NCI-H1105 treated with DMSO at 0.1 percent for 48 hours (cell line): ENCODE measurements at places on chromosomes 16 and 17.

- peak; percentile 48 for DNase-seq
Measured at GRCh38 chr16:2952679-2953078, 11.4 kb upstream of the KREMEN2 start.

DNA sequence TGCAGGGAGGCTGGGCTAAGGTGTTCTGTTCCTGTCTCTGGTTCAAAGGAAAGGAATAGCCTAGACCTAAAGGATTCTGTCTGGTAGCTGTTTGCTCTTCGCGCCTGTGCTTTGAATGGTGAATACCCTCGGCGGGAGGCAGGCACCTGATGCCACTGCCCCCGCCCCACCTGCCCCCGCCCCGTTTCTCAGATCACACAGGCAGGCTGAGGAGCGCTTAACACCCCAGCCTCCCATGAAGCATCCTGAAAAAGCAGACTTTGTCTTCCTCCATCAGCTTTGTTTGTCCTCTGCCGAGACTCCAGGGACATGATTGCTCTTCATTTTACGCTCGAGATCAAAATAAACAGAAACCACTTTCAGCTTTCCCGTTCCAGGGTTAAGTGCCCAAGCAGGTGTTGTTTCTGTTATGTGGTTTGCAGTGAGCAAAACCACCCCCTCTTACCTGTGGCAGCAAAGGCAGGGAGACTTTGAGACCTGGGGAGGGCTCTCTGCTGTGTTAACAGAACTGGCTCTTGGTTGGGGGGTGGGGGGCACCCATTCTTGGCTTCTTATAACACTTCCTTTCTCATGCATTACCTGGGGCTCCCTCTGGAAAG, 452.1 kb downstream of the WWOX start:
- DNase-seq: peak; percentile 95

DNA sequence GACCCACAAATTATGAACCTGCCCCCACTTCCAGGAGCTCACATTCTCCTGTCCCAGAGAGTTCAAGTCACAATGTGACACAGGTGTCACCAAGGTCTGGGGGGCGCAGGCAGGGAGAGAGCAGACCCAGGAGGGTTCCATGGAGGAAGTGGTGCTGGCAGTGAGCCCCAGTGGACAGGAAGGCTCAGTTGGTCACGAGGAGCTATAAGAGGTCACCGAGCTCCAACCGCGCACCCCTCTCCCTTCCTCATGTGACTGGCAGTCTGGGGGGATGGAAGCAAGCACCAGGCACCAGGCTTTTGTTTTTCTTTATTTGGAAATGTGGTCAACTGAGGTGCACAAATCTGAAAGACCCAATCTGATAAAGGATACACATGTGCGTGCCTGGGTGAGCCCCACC, 2.5 kb downstream of the ITGAD start:
- DNase-seq: no peak

DNA sequence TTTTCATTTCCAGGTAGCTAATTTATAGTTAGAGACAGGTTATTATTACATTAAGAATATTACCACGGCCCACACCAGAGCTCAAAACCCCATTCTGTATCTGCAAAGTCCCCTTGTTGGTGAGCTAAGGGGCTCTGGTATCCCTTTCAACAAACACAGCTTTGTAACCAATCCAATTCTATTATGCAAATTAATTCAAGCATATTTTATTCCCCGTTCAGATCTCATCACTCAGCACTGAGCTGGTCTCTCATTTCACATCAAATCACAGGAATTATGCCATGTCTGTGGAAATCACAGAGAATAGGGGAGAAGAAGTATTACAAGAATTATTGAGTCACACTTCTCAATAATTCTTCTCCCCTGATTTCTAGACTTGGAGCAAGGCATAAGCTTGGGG, 111.7 kb downstream of the CDH11 start:
- DNase-seq: no peak

- no peak for DNase-seq
Measured at GRCh38 chr17:81558941-81559806, 7.0 kb upstream of the FAAP100 start.

- DNase-seq: no peak
Measured at GRCh38 chr16:1026784-1027500, 45.4 kb downstream of the SOX8 start.
